Hindlimb muscle (tissue), 1 donor: ENCODE measurements at places on chromosomes 3 and 15. TPM values are rescaled to one million over a fixed set of nuclear protein-coding genes. Genes with fewer than 3 reads are reported as not detected.

Gene LOXL1
- 35.3 TPM for polyA plus RNA-seq

Gene GPR171
- not detected for polyA plus RNA-seq

Gene VGLL4
- polyA plus RNA-seq = 50.7 TPM

Gene PIGBOS1
- polyA plus RNA-seq = 14.4 TPM

Gene A4GNT
- polyA plus RNA-seq = not detected

DNA sequence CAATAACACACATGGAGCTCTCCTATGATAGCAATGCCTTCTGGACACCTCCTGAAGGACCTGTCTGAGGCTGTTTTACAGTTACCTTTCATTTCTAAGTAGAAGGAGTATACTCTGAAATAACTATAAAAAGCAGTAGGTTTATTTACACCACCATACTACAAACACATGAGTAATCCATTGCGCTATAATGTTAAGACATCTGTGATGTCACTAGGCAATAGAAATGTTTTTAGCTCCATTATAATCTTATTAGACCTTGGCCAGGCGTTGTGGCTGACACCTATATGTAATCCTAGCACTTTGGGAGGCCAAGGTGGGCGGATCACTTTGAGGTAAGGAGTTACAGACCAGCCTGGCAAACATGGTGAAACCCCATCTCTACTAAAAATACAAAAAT, 24.7 kb downstream of the PXK start:
- DNase-seq = no peak

- DNase-seq = no peak
Observed at GRCh38 chr3:65951836-65952505, 86.7 kb downstream of the MAGI1 start.

DNA sequence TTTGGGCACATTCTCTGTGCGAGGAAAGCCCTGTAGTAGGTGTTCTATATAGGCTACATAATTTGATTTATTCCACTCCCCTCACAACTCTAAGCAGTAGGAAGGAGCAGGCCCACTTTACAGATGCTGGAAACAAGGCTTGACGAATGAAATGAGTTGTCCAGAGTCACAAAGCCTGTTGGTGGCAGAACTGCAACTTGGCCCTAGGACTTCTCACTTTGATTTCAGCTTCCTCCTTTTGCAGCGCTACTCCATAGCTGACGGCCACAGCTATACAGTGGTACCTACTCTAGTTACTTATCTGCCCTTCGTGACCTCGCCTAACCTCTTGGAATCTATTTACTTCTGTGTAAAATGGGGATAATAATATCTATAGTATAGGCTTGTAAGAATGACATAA, 2.5 kb upstream of the IRAK2 start:
- DNase-seq = no peak

DNA sequence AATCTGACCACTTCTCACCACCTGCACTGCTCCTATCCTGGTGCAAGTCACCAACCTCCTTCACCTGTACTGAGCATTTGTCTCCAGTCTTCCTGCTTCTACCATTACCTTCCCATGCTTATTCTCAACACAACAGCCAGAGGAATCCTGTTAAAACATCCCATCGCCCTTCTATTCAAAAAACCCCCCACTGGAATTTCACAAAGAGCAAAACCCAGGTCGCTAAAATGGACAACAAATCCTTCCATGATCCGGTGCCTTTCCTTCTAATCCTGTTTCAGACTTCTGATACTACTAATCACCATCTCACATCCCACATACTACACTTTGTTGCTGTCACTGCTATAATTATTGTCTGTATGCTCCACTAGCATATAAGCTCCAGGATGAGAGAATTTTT, 85.2 kb downstream of the ERC2 start:
- no peak for DNase-seq

DNA sequence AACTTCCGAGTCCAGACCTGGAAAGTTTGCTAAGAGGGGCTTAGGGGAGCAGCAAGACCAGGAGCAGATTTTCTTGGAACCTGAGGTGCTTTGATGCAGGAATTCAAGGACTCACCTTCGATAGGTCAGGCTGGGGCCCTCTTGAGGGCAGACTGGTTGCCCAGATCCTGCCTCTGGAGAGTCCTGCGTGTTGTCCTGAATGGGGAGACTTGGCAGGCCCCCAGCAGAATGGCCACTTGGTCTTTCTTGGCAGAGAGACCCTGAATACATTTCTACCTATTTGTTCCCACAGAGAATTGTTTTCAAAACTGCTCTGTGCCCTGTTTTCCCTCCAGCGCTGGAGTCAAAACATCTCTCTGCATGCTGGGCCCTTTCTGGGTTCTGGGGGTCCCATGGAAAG, 4.2 kb downstream of the KLF13 start:
- DNase-seq = no peak

GRCh38 chr15:96332637-96333121, 2.2 kb downstream of the NR2F2 start:
- DNase-seq = no peak

DNA sequence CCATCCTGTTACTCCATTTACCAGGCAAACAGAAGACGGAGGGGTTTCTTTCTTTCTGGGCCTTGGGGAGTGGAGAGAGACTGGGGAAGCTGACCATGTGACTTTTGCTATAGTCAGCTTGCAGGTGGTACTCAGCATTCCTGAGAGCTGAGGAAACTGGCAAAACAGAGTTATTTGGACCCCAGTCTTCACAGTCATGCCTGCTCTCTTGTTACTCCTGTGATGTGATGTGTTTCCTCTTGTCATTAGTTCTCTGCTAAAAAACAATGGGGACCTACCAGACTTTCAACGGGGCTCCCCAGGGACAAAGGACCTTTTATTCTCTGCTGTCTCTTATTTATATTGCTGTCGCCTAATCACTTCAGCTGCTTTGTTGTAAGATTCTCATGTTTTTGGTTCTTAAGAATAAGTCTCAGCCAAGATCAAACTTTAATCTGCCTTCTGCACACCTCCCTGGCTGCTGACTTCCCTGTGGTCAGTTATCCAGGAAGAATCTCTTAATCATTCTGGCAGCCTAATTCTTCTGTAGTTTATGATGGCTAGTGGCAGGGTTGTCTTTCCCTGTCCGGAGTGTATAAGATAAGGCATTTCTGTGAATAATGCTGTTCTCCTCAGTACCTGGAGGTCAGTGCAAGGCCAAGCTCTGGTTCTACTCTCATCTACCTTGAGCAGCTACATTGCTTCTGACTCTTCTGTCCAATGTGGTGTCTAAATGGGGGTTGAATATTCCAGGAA, 8.8 kb downstream of the STARD9 start:
- DNase-seq = no peak

GRCh38 chr3:140219291-140219690, 284.3 kb downstream of the CLSTN2 start:
- no peak for DNase-seq

DNA sequence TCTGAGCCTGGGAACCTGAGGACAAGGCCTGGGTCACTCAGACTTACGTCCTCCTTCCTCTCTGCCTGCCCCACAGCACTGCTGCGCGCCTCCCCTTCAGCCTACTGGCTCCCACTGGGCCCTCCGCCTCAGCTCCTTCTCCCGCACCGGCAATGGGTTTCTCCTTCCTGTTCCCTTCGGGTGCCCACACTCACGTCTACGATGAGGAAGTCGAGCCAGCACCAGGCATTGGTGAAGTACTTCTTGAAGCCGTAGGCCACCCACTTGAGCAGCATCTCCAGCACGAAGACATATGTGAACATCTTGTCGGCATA, 70.0 kb downstream of the EXOG start:
- no peak for DNase-seq

DNA sequence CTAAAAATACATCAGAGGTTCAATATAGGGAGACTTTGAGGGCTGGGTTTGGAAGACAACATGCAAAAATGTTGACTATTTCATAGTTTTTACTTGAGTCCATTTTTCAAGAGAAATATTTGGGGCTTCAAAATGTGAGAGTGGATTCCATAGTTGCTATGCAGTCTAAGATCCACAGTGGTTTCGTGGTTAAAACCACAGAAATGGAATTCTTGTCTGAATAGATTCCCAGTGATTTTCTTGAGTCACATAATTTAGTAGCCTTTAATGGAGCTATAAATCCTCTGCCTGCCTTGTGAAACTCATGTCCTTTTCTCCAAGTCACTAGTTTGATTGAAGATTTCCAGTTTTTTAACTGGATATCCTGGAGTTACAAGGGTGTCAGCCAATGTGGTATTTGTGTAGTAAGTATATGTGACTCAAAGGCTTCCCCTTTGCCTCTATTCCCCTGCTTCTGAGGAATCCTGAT, 94.7 kb upstream of the RBMS3 start:
- DNase-seq = no peak

DNA sequence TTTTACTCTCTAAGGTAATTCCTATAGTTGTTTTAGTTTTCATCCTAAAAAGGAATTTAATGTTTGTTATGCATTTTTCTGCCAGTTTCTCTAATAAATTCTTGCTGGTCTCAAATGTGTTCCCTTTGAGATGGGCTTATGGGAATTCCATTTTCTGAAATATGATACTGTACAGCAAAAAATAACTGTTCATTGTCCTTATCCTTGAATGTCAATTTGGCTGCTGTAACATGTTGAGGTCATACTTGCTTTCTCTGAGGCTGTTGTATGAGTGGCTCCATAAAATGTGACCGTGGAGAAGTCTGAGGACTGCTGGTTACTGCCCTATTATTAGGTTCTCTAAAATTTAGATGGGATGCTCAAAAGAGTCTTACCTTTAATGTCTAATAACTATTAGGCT, 266.5 kb downstream of the ADAMTS17 start:
- DNase-seq = no peak

- peak; percentile 38 for DNase-seq
Observed at GRCh38 chr3:33883538-33883950, 85.1 kb downstream of the PDCD6IP start.

- DNase-seq = peak; percentile 30
Observed at GRCh38 chr15:32717426-32718226, at the start of gene GREM1. GREM1 (plus strand) TSS chr15:32718004; CDS start chr15:32730691, 12,687 bp downstream.

GRCh38 chr3:11238880-11239279, 33.3 kb upstream of the ATG7 start:
- no peak for DNase-seq

GRCh38 chr3:66037986-66038369, 740 bp downstream of the MAGI1 start:
- no peak for DNase-seq

DNA sequence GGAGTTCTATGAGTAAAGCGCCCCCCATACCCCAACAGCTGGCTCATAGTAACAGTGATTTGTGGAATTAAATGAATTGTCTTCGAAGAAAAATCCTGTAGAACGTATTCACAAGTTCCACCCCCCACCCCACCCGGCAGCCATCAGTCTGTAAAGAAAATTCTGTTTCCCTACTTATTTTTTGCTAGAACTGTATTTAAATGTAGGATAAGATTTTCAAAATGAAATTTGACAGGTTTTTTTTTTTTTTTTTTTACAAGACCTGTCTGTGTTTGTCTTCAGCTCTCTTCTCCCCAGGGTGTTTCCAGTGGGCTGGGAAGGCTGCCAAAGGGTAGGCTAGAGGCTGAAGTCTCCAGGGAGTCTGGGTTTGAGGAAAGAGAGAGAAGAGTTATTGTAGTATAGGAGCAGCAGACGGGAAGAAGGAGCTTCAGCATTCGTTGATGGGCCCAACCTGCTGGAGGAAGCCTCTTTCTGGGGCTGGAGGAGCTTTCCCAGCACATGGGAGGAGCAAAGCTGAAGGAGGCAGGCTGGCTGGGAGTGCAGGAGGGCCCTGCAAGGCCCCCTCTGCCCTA, 130.6 kb upstream of the SEMA6D start:
- no peak for DNase-seq

DNA sequence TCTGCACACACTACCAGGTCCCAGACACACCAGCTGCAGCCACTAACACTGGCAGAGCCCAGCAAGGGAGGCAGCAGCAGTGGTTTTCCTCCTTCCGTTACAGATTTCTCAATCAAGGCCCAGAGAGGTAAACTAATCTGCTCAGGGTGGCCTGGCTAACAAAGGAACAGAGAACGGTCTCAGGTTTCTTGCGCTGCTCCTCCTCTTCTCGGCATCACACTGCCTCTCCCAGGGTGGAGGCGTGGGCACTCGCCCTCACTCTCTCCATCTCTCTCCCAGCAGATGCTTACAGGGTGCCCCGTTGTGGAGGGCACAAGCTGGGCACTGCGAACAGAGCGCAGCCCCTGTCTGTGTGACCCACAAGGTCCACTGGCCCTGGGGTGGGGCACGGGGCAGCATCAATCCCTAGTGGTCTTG, 228.7 kb downstream of the VPS13C start:
- DNase-seq = no peak

DNA sequence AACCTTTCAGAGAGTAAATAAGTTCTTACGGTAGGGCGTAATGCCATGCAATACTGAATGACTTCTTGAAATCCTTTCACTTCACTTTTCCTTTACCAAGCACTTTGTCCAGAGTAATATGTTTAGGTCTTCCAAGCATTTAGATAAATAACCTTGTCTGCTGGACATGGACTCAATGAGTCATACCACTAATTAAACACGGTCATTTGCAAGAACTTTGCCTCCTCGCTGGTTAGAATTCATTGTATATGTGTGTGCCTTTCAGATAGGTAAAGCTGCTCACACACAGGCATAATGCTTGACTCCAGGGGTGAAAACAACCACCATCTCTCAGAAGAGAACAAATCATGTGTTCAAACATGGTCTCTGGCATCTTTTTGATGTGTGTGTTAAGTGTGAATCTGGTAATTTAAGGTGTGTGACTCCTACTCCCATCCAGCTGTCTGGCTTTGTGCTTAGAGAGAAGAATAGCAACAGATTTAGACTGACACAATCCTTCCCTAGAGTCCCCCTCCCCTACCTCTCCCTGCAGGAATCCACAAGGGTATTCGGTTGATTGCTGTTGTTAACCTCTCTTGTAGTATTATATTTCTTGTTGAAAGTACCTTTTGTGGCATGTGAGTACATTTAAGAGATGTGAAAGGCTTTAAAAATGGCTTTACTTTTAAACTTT, 419.0 kb downstream of the CNTN4 start:
- DNase-seq = no peak

DNA sequence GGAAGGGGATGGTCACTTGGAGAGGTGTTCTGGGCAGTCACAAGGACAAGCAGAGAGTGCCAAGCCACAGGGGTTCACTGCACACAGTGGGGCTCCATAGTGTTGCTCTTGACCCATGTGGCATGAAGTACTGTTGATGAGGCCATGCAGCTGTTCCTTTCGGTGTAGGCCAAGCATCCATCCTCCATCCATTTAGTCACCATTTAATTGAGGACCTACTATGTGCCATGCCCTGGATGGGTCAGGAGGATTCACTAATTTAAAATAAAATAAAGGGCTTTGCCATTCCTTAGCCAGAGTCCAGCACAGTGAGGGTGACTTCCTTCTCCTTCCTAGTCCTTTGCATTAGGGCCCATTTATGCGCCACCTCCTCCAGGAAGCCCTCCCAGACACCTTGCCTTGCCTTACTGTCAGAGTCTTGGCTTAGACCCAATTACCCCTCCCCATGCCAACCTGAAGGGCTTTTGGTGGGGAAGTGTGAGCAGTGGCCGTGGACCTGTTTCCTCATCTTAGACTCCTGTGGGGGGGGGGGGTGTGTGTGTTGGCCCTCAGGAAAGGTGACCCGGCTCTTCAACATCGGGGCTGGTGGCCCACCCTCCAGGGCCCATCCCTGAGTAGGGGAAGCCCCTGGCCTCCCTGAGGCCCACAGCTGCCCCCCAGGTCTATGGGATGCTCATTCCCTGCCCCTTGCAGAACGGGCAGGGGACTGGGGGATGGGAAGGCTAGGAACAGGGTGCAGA, 25.6 kb downstream of the PSTPIP1 start:
- DNase-seq = no peak
